Calu3 (cell line): ENCODE measurements at places on chromosomes 7 and 10. TPM values are rescaled to one million over a fixed set of nuclear protein-coding genes. Genes with fewer than 3 reads are reported as not detected.

The PIK3AP1 gene
- 114 and 117 TPM in 2 replicates for total RNA-seq

- H3K27me3 ChIP-seq = no peaks in the 10 kb centered on the region
- no peaks in the 10 kb centered on the region for H3K4me1 ChIP-seq
- H3K4me3 ChIP-seq = no peak overlapping the region
- H3K36me3 ChIP-seq = peaks cover 15% of the 10 kb centered on the region
- DNase-seq = no peak
- no peak overlapping the region for H3K27ac ChIP-seq
Measured at GRCh38 chr7:5437987-5438386, 14.4 kb upstream of the TNRC18 start.

The NKX1-2 gene
- total RNA-seq = not detected in 2 replicates

The MGAM2 gene
- total RNA-seq = 69.5 and 124 TPM in 2 replicates

The CCNJ gene
- 5.6 and 5.9 TPM in 2 replicates for total RNA-seq

DNA sequence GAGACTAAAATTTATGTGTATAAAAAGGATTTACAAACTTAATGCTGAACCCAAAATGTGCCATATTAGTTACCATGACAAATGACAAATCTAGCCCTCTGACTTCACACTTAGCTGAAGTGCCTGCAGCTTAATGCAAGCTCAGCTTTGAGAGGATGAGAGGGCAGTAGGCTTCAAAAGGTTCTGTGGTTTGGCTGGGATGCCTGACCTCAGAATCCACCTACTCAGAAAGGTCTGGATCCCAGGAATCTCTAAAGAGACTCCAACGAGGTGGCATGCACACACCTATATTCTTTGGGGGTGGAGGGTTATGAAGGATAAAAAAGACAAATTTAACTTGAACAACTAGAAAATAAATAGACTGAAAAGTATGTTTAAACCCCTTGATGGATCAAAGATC lies 213.4 kb downstream of the TAX1BP1 start:
- H3K36me3 ChIP-seq = no peaks in the 10 kb centered on the region
- H3K4me3 ChIP-seq = no peak overlapping the region
- DNase-seq = no peak
- no peaks in the 10 kb centered on the region for H3K4me1 ChIP-seq
- no peaks in the 10 kb centered on the region for H3K27me3 ChIP-seq
- H3K27ac ChIP-seq = no peak overlapping the region
